Endothelial cell of umbilical vein (primary cell): ENCODE measurements at places on chromosomes 3 and 15. TPM values are rescaled to one million over a fixed set of nuclear protein-coding genes. Genes with fewer than 3 reads are reported as not detected.

DNA sequence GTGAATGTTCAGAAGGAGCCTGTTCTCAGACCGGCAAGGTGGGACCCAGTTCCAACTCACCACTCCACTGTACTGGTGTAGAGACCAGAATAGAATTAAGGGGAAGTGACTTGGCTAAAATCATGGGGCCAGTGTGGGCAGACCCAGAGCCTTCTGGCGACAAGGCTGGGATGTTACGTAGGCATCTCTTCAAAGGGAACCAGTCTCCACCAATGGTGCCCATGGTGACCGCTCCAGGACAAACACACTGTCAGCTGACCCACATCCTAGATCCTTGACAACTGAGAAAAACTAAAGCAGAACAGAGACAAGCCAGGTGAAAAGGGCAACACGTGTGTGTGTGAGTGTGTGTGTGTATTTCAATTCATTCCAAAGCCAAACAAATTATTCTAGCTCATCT is 321.7 kb upstream of the FRG2C start:
- no peak for DNase-seq

Gene SCN11A
- 0.05 and 0.06 TPM in 2 replicates for polyA plus RNA-seq

GRCh38 chr3:111392894-111393398 is 149.1 kb upstream of the CD96 start:
- DNase-seq, result no peak

Gene PODXL2
- polyA plus RNA-seq, result 5.5 and 8.1 TPM in 2 replicates

DNA sequence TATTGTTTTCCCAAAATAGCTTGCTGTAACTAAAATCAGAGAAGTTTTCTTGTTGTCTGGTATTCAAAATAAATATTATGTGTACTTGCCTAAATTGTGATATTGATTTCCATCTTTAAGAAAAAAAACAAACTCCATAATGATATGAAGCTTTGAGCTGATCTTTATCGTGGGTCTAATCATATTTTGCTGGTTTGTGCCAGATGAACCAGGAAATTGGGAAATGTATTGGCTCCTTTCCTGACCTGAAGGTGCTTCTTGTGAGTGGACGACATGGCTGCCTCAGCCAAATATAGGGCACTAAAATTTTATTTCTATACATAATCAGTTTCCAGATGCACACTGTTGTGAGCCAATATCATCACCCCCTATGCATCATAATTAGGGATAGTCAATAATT is 113.3 kb downstream of the DIPK2A start:
- no peak for DNase-seq

DNA sequence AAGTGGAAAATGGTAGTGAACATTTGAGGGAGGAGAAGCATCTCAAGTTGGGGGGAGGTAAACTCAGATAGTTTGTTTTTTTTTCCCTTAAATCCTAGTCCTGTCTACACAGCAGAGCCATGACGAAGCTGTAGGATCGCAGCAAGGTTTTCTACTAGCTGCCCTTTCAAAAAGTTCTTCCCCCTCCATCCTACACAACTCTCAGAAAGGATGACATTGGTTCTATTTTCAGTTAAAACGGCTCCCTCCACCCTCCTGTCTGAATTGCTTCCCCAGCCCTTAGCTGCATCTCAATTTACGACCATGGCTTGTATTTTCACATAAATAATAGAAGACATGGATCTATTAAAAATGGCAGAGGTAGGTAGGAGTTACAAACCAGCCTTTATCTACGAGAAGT is 2.2 kb downstream of the HOMER2 start:
- DNase-seq, result no peak

Gene WDR93
- polyA plus RNA-seq, result 0.05 and 0.07 TPM in 2 replicates

- peak; percentile 10 for DNase-seq
Measured at GRCh38 chr3:8095724-8096123, 405.9 kb upstream of the LMCD1 start.

Gene ERC2
- 4.9 and 5.6 TPM in 2 replicates for polyA plus RNA-seq

DNA sequence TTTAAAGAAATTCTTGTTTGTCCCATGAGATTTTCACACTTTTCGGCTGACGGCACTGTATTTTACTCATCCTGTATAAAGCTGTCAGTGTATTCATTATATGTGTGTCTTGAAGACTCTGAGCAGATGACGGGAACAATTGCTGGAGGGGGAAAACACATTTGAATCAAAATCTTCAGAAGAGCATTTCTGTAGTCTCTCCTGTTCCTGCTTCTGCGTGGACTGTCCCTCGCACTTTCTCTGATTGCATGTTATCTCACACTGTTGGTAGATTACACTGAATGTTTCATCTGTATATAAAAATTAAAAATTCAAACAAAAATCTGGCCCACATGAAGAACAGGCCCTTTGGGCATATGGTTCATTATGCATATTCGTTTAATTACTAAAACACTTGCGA is 184.9 kb downstream of the MCTP2 start:
- no peak for DNase-seq

GRCh38 chr3:107208100-107208499 is 169.1 kb upstream of the CCDC54 start:
- DNase-seq, result peak; percentile 95

GRCh38 chr3:177906126-177906511 is 630.1 kb upstream of the KCNMB2 start:
- DNase-seq, result peak; percentile 12

DNA sequence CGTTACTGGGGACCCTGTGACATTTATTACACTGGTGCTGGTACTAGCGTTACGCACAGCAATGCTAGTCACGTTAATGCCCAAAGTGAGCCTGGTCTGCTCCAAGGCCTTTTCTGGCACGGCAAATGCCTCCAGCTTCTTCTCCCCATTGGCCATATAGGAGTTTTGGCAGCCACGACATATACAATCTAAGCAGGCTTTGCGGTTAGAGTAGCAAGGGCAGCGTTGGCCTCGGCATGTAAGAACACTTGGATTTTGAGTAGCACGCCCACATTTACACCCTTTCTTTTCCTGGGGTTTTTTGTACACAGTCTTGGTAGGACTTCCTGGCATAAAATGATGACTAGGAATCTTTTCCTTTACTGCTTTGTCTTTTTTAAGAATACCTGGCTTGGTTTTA is 44.9 kb downstream of the MSL2 start:
- DNase-seq, result no peak

- DNase-seq, result no peak
Measured at GRCh38 chr3:115825046-115825445, 201.7 kb downstream of the GAP43 start.

- DNase-seq, result no peak
Measured at GRCh38 chr3:61111825-61112224, 139.4 kb downstream of the FHIT start.

Gene EFHB
- not detected in 2 replicates for polyA plus RNA-seq

Gene CLRN1
- polyA plus RNA-seq, result not detected in 2 replicates

DNA sequence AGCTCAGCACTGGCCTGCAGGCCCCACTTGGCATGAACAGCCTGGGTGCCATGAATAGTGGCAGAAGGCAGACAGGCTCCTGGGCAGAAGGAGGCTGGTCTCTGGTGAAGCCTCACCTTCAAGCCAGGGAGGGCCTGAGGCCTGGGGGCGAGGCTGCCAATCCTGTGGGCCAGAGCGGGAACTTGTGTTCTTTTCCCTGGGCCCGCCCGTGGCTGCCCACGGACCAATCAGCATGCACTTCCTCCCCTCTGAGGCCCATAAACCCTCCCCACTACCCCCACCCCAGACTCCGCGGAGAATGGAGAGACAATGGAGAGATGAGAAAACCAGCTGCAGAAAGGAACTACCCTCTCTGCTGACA is 283.8 kb upstream of the ROBO1 start:
- no peak for DNase-seq

- no peak for DNase-seq
Measured at GRCh38 chr3:189304465-189305351, 132.9 kb downstream of the TPRG1 start.

Gene GP9
- polyA plus RNA-seq, result not detected in 2 replicates

DNA sequence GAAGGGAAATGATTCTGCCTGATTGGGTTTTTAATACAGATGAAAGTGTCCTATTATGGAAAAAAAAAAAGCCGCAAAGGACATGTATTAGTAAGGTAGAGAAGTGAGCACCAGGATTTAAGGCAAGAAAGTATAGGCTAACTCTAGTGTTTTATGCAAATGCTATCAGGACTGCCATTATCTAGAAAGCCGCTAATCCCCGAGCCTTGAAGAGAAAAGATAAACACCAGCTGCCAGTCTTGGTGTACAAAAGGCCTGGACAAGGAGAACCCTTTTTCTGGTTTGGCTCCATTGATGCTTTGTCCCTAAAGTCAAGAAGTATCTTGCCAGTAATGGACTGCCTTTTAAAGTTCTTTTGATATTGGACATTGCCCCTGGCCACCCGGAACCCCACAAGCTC is 8.6 kb upstream of the TRIM59 start:
- no peak for DNase-seq

- DNase-seq, result peak; percentile 77
Measured at GRCh38 chr3:64686446-64686908, 1.3 kb downstream of the ADAMTS9 start.

DNA sequence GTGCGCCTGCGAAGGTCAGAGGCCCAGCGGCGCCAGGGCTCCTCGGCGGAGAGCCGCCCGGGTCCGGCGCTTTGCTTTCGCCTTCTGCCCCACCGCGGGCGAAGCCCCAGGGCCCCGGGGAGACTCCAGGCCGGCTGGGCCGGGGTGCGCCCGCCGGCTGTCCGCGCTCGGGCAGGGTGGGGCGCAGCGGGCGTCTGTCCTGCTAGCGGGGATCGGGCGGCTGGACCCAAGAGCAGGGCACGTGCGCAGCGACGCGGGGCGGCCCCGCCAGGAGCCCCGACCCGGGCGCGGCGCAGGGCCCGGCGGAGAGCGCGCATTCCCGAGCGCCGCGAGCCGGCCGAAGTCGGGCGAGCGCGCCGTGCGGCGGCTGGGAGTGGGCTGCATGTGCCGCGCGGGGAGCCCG is 569 bp upstream of the ALDH1A3 start:
- DNase-seq, result no peak

GRCh38 chr3:25481386-25481785 is 53.3 kb downstream of the RARB start:
- DNase-seq, result peak; percentile 42

DNA sequence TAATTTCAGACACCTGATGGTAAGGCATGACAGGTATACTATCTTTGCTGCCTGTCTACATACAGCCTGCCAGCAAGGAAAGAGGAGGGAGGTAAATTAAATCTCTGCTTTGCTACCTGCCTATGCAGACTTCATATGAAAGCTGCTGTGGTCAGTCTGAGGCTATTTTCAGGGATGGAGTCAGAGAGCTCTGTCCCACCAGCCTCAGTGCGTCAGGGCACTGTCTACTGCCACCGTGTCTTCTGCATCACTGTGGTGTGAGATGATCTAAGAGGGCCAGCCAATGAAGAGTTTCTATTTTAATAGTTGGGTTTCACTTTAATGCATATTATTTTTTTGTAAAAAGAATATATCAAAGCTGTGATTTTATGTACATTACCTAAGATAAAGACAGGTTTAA is 125.6 kb downstream of the CADPS start:
- no peak for DNase-seq

DNA sequence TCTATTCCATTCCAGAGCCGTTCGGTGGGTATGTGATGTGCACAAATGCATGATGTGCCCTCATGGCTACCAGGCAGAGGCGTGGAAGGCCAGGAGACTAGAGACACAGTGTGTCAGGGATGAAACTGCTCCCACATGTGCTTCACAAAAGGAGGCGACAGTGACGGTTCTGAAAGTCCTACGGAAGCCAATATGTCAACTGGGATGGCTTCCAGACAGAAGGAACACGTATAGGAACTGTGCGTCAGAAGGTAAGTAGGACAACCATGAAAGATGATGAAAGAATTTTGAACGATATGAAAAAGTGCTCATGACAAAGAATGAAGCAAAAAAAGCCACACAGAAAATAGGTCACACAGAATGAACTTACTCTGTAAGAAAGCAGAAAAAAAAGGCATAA is 34.1 kb downstream of the GLB1 start:
- DNase-seq, result no peak

DNA sequence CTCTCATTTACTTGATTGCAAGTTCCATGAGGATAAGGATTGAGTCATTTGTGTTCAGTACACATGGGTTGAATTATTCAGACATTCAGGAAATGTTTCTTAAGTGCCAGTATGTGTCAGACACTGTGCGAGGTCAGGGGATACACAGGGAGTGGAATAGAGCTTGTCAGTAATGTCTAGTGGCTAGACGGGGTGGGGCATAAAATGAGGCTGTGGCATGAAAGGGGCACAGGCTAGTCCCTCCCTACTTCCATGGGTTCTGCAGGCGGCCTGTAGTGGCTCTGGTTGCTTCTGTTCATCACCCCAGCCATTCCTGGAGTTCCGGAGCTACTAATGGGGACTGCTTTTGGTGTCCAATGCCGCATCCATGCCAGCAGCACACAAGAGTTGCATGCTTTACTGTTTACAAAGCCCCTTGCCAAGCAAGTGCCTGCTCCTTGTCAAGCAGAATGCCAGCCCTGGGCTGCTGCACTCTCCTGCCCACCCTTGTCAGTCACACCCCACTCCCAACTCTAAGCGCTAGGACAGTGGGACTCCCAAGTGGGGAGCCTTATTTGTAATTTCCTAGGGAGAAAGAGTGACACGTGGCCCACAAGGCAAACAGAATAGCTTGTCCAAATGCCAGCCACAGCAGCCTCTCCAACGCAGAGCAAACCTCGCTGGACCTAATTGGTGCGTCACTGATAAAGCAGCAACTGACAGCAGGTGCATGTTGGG is 70.8 kb downstream of the RAB11A start:
- DNase-seq, result peak; percentile 76

Gene IL5RA
- not detected in 2 replicates for polyA plus RNA-seq

Gene CPN2
- not detected in 2 replicates for polyA plus RNA-seq

- no peak for DNase-seq
Measured at GRCh38 chr3:12420393-12420792, 63.9 kb upstream of the TSEN2 start.

DNA sequence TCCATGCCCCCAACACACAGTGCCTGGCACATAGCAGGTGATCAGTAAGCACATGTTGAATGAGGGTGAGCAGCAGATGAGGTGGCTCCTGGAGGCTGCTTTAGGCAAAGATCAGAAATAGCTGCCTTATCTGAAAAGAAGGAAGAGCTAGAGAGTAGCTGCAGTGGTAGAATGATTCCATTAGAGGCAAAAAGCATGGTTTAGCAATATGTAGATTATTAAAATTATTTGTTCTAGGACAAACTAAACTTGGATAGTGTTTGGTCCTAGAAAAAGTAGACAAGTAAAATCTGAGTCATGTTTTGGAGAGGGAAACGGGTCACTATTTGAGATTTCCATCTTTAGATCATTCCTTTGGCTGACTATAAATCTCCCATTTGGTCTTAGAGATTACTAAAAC is 32.1 kb downstream of the KIF7 start:
- DNase-seq, result no peak

GRCh38 chr3:51375571-51375970 is 9.5 kb upstream of the MANF start:
- no peak for DNase-seq
